SW480 (cell line): ENCODE measurements at places on chromosomes 16 and 17.

DNA sequence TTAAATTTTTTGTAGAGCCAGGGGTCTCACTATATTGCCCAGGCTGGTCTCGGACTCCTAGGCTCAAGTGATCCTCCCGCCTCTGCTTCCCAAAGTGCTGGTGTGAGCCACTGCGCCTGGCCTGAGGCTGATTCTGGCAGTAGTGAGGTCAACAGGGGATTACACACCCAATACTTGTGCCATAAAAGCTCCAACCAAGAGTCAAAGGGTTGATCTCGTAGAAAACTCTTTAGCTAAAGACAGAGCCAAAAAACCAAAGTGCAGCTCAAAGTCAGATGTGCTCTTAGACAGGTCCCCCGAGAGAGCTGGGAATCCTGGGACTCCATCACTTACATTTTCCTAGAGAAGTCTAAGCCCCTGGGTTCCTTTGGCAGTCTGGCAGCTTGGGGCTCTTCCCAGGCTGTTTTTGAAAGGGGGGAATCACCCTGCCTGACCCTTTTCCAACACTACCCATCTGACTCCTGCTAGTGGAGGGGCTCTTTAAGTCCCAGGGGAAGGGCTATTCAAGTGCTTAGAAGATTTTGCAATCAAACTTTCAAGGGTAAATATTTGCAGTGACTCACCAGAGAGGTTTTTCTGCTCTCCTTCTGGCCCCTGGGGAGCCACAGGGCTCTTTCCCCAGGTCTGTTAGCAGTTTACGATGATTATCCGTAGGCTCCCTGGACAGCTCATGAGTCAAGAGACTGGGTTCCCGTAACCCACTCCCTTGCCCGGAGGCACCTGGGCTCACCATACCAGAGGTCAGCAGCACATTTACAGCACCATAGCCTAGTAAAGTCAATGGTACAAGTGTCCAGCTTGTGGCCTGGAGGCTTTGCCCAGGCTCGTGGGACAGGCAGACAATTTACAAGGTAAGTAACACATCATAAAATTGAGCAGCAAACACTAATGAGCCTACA, 408.7 kb downstream of the SLC39A11 start:
- peak; percentile 72 for DNase-seq

GRCh38 chr17:80006339-80006720, 29.3 kb downstream of the TBC1D16 start:
- no peak for DNase-seq

DNA sequence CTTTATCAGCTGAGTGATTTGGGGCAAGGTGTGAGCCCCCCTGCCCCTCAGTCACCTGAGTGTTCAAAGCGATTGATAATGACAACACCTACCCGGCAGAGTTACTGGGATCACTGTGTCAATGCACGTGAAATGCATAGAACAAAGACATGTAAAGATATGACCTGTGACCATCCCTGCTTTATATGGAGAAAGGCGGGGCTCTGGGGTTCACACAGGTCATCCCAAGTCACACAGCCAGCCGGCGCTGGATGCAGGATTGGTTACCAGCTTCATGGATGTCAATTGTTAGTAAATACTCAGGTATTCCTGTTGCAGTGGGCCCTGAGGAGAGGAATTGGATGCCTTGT, 64.4 kb downstream of the CRISPLD2 start:
- DNase-seq: no peak

GRCh38 chr17:61786088-61786487, 77.2 kb downstream of the BRIP1 start:
- no peak for DNase-seq

DNA sequence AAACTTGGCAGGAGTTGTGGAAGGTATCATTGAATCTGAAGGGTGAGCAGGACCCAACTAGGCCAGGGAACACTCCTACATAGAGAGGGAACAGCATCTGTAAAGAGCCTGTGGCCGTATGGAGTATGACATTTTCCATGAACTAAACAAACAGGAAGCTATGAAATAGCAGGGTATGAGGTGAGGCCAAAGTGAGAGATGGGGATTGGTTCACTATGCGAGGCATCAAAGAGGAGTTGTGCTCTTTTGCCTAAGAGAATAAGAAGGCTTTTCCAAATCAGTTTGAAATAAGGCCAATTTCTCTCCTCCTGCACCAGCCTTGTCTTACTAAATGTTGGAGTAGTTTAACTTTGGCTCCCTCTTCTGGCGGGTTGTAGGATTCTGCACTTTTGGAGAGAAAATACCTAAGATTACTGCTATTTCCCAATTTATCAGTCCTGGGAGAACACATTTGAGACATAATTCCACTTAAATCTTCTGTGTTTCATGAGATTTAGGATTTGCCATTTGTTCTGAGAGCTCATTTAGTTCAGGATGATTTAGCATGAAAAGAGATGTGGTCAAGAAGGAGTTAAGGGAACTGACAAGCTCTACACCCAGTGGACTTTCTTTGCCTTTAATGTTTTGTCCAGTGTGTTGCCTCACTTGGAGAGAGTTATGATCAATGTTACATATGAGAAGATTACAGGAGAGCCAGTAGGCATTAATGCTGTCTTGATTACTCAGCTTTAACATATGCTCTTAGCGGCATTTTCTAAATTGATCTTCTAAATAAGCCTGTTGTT, 55.4 kb downstream of the TNRC6C start:
- peak; percentile 59 for DNase-seq

DNA sequence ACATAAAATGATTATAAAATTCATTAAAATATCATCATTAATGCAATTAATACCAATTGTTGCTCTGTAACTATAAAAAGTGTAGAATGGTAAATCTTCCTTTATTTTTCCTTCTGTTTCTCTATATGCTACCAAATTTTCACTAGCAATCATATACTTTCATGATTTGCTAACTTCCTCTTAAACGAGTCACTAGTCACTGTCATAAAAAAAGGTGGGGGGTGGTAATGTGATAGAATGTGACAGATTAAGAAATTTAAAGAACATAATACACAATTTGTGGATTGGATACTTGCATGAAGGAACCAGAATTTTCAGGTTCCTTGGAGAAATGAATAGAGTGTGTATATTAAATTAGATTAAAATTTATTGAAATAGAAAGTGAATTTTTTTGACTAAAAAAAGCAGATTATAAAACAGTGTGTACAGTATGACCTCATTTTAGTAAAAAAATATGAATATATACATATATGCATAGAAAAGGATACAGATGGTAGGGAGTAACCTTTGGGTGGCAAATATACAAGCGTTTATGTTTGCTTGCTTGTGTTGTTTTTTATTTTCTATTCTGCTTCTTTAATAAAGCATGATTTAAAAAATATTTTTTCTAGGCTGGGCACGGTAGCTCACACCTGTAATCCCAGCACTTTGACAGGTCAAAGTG, 56.7 kb upstream of the C17orf78 start:
- no peak for DNase-seq

DNA sequence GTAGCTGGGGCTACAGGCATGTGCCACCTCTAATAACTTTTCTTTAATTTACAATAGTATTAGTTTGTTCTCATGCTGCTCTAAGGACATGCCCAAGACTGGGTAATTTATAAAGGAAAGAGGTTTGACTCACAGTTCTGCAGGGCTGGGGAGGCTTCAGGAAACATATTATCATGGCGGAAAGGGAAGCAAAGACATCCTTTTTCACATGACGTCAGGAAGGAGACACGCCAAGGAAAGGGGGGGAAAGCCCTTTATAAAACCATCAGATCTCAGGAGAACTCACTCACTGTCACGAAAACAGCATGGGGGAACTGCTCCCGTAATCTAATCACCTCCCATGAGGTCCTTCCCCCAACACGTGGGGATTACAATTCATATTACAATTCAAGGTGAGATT, 18.3 kb downstream of the IL4R start:
- no peak for DNase-seq

DNA sequence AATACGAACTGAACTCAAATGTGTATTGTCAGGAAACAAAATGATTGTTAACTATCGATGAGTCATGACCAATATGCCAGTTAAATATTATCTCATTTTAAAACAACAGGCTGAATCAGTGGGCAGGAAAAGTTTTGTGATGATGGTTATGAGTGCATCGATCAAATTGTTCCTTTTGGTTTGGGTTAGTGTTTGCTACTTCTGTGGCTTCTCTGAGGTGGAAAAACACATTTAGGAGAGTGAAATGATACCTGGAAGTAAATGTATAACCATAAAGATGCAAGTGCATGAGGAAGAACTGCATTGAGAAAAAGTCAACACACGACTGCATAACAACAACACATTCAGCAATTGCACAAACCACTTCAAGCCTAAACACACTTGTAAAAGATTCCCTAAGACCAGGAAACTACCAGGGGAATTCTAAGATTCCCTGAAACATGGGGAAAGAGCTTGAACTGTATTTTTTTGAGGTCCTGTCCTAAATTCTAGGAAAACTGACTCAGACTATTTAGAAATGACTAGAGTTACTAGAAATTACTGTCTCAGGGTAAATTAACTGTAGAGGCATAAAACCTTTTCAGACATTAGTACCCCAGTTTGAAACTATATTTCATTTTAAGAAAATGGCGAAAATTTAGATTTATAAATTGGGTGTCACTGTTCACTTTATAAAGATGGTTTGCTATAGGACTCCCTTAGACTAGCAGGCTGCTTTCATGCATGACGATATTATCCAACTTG, 44.8 kb downstream of the CDYL2 start:
- DNase-seq: no peak

GRCh38 chr17:76251478-76252039, 11.3 kb upstream of the RNF157 start:
- no peak for DNase-seq

GRCh38 chr16:81891736-81892364, 112.8 kb downstream of the PLCG2 start:
- DNase-seq: no peak

DNA sequence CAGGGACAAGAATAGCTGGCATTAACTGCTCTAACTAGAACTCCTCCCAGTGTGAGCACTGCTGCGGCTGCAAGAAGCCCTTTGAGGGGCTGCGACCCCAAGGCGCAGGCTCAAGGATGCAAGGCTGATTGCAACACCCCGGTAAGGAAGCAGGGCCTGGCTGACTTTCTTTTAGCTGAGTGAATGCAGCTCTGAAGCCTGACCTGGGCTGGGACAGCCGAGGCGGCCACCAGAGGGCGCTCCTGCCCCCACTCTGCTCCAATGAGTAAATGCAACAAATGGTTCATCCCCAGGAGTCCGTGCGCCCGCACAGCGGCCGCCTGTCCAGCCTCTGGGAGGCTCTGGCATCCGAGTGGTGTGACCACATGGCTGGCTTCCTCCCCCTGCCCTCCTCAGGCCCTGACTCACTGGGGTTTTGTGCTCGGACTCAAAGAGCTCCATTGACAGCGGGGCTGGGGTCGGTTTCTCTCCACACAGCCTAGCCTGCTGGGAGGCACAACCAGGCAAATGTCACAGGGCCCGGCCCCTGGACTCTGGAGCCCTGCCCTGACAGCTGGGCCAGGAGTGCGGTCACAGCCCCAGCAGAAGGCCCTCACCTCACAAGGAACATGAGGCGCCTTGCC, at the start of gene SMIM5:
Gene SMIM5 (plus strand): TSS at position 572 of the 623 bp plus-strand sequence. CDS start 6,768 bp downstream, outside the sequence.
- DNase-seq: peak; percentile 68

DNA sequence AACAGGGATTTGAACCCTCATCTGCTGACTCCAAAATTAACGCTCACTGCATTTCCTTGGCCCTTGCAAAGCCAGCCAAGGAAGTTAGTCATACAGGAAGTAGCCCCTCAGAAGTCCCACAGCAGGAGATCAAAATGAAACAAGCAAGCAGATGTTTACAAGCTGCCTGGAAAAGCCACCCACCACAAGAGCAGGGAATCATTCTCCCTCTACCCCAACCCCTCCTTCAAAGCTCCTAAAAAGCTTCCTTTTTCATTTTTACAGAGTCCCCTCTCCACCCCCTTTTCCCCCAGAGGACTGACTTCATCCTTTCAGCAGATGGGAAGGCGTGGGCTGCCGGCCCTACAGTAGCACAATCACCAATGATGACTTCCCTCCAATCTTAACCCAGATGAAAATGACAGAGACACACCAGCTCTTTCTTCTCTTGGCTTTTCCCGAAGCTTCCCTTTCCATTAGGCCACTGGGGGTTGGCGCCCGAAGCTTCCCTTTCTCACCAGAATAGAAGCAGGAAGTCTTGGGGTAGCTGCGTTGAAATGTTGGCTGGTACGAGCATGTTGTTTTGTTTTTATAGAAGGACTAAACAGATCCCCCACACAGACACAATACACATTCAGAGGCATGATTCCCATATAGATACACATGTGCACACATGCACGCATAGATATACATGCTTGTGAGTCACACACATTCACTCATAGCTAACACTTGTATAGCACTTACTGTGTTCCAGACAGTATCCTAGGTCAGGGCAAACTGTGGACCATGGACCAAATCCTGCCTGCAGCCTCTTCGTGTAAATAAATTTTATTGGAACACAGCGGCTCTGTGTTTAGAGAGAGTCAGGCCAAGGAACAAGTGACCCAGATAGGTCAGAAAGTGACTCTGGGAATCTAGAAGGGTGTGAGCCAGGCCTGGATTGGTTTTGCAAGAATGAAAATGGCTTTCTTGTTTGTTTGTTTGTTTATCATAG, 17.4 kb downstream of the ITPRIPL2 start:
- DNase-seq: peak; percentile 24

DNA sequence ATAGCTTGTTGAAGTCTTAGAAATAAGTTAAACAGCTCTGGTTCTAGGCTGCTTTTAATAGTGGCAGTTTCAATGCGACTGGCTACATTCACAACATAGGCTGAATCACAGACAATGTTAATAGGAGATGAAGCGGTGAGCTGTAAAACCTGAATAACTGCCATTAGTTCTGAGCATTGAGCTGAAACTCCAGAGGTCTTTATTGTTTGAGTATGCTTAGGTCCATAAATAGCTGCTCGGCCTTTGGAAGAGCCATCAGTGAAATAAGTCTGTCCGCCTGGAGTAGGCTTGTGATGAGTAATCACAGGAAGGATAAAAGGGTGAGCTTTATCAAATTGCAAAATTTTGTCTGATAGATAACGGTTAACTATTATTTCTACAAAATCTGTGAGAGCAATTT, 9.4 kb upstream of the ZNF689 start:
- DNase-seq: no peak

- peak; percentile 98 for DNase-seq
These were observed 33.4 kb downstream of the CDK5R1 start for GRCh38 chr17:32520104-32520701.

- DNase-seq: no peak
These were observed 7.5 kb downstream of the NPTX1 start for GRCh38 chr17:80468781-80469493.

GRCh38 chr17:50841949-50842354, 6.6 kb downstream of the WFIKKN2 start:
- DNase-seq: peak; percentile 70

GRCh38 chr17:75250009-75250471, 11.4 kb downstream of the GGA3 start:
- no peak for DNase-seq

GRCh38 chr16:23484510-23485256, 25.6 kb downstream of the GGA2 start:
- DNase-seq: no peak

DNA sequence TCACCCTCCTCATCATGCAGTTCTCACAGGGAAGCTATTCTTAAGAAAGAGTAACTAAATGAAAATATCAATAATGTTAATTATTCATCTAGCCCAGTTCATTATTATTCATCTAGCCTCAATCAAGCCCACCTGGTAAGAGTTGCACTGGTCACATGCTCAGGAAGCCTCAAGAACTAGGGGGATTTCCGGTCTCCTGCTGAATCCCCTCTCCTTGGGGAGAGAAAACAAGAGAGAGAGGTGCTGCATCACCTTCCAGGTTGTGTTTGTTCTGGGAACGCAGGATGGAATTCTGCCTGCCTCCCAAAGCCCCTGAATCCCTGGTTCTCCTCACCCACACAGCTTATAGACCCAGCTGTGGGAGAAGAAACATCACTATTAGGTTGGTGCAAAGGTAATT, 164.0 kb downstream of the PMP22 start:
- no peak for DNase-seq

GRCh38 chr17:48646183-48647102, 20.3 kb upstream of the HOXB9 start:
- DNase-seq: peak; percentile 71

- no peak for DNase-seq
These were observed 85.6 kb upstream of the NOL11 start for GRCh38 chr17:67632141-67632540.
